ENCODE measurements at places on chromosomes 5 and 9.

DNA sequence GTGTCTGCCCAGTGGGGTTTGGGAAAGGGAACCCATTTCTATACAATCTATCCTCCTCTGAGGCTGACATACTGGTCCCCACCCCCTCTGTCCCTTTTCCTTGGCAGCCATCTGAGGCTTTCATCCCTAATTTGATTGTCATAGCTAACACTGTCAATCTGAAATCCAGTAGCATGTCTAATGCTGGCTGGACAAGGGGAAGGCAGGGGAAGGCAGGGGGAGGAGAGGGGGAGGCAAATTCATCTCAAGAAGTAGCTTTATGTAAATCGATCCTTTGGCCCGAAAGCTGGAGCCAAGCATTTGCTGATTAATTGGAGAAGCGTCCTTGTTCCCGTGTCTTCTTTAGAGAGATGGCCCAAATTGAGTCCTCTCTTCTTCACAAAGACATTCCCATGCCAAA is 314.1 kb upstream of the PANK3 start:
- no peak for DNase-seq

GRCh38 chr5:153439130-153439529 is 51.3 kb upstream of the GRIA1 start:
- no peak for DNase-seq

DNA sequence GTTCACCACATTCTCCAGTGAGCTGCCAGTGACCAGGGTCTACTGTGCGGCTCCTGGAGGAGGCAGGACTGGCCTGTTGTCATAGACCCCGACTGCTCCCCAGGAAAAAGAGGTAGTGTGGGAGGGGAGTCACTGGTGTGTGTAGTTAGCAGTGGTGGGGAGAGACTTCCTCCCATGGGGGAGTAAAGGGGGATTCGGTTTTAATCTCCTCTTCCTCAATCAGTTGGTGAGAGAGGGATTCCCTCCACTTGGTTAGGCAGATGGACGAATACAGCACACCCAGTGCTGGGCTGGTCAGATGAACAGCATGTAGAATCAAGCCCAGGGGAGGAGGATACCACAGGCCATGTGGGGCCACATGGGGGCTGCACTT is 207.6 kb upstream of the S1PR3 start:
- DNase-seq: no peak

GRCh38 chr5:137496919-137497318 is 2.2 kb downstream of the SPOCK1 start:
- no peak for DNase-seq

- DNase-seq: no peak
Measured at GRCh38 chr9:106632621-106633020, 230.3 kb upstream of the ZNF462 start.
